ENCODE measurements at places on chromosomes 7 and 10. TPM values are rescaled to one million over a fixed set of nuclear protein-coding genes. Genes with fewer than 3 reads are reported as not detected.

- H3K36me3 ChIP-seq = peaks cover 68% of the 10 kb centered on the region
- no peak overlapping the region for H3K4me3 ChIP-seq
- no peak overlapping the region for H3K27ac ChIP-seq
- no peaks in the 10 kb centered on the region for H3K27me3 ChIP-seq
- peaks cover 10% of the 10 kb centered on the region for H3K4me1 ChIP-seq
These were observed 48.6 kb downstream of the MALSU1 start for GRCh38 chr7:23347682-23348180.

DNA sequence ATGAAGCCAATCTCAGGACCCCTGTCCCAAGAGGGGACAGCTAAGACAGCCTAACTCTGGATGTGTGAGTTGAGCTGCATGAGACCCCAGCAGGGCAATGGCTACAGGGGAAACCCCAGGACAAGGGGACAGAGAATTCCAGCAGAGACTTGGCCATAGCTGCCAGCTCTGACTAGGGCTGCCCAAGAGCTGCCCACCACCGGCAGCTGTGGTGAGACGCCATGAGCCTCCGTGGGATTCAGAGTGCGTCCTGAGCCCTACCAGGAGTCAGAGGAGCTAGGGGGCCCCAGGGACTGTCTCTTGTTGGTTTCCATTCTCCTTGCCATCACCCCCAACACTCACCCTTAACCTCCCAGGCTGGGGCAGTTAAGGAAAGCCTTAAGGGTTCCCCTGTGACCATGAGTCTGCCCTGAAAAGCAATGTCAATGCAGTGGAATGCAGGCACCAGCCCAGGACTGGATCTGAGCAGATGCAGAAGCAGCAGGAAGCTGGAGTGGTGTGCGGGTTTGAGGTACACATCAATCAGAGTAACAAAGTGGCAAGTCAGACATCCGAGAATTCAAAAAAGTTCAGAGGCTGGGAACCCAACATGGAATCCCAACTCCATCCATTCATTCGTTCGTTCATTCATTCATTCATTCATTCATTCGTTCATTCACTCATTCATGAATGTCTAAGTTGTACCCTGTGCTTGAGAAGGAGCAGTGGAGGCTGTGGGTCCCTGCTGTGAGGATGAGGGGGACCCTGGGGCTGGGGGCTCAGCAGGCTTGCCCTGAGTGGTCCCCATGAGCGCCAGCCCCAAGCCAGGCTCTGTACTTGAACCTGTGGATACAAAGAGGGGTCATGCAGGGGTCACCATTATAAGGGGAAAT is 52.9 kb downstream of the C10orf120 start:
- H3K27ac ChIP-seq = no peak overlapping the region
- H3K27me3 ChIP-seq = peaks cover 44% of the 10 kb centered on the region
- H3K36me3 ChIP-seq = no peaks in the 10 kb centered on the region
- no peak overlapping the region for H3K4me3 ChIP-seq
- peak; percentile 29 for DNase-seq

GRCh38 chr7:71871446-71871845 is 540.7 kb downstream of the CALN1 start:
- no peaks in the 10 kb centered on the region for H3K27me3 ChIP-seq
- no peak overlapping the region for H3K27ac ChIP-seq
- DNase-seq = peak; percentile 55
- H3K36me3 ChIP-seq = peaks cover 4% of the 10 kb centered on the region
- no peaks in the 10 kb centered on the region for H3K4me1 ChIP-seq
- H3K4me3 ChIP-seq = no peak overlapping the region

GRCh38 chr7:50682079-50682478 is 100.6 kb downstream of the GRB10 start:
- H3K27me3 ChIP-seq = no peaks in the 10 kb centered on the region
- H3K36me3 ChIP-seq = peaks cover 31% of the 10 kb centered on the region
- peaks cover 11% of the 10 kb centered on the region for H3K4me1 ChIP-seq
- no peak overlapping the region for H3K27ac ChIP-seq
- DNase-seq = no peak

DNA sequence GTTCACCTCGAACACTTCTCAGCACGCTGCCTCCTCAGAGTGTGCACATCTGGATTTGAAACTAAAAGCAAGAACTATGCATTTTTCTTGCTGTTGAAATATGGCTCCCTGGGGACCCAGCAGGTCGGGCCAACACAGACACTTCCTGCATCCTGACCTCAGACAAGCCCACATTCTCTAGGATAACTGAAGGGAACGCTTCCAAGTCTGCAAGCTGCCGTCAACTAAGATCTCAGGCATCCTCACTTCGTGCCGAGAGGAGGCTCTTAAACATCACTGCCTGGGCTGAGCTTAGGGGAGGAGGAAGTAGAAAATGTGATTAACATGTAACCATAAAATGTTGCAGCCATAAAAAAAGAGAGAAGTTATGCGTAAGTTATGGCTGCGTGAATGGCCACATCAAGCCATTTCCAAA is 65.5 kb downstream of the PYROXD2 start:
- H3K36me3 ChIP-seq = no peaks in the 10 kb centered on the region
- H3K27ac ChIP-seq = no peak overlapping the region
- no peak overlapping the region for H3K4me3 ChIP-seq
- H3K27me3 ChIP-seq = peaks cover 19% of the 10 kb centered on the region
- no peak for DNase-seq

- DNase-seq = no peak
- no peak overlapping the region for H3K4me3 ChIP-seq
- no peaks in the 10 kb centered on the region for H3K36me3 ChIP-seq
- no peaks in the 10 kb centered on the region for H3K4me1 ChIP-seq
- no peak overlapping the region for H3K27ac ChIP-seq
These were observed 68.1 kb upstream of the ANKRD30A start for GRCh38 chr10:37057261-37057660.

GRCh38 chr7:108097703-108098102 is 32.5 kb downstream of the LAMB4 start:
- no peak overlapping the region for H3K4me3 ChIP-seq
- peaks cover 15% of the 10 kb centered on the region for H3K4me1 ChIP-seq
- no peaks in the 10 kb centered on the region for H3K36me3 ChIP-seq
- DNase-seq = no peak
- no peaks in the 10 kb centered on the region for H3K27me3 ChIP-seq

GRCh38 chr7:117448655-117449054 is 21.4 kb upstream of the ASZ1 start:
- H3K27me3 ChIP-seq = no peaks in the 10 kb centered on the region
- H3K4me3 ChIP-seq = no peak overlapping the region
- DNase-seq = no peak
- no peaks in the 10 kb centered on the region for H3K4me1 ChIP-seq

DNA sequence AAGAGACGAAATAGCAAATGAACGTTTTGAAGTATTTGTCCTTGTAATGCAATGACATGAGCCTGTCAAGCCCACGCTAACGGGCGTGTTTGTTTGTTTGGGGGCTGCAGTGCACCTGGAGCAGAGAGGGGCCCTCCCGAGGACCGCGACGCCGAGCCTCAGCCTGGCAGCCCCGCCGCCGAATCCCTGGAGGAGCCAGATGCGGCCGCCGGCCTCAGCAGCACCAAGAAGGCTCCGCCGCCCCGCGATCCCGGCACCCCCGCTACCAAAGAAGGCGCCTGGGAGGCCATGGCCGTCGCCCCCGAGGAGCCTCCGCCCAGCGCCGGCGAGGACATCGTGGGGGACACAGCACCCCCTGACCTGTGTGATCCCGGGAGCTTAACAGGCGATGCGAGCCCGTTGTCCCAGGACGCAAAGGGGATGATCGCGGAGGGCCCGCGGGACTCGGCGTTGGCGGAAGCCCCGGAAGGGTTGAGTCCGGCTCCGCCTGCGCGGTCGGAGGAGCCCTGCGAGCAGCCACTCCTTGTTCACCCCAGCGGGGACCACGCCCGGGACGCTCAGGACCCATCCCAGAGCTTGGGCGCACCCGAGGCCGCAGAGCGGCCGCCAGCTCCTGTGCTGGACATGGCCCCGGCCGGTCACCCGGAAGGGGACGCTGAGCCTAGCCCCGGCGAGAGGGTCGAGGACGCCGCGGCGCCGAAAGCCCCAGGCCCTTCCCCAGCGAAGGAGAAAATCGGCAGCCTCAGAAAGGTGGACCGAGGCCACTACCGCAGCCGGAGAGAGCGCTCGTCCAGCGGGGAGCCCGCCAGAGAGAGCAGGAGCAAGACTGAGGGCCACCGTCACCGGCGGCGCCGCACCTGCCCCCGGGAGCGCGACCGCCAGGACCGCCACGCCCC is 118.5 kb downstream of the CYTH3 start:
- no peak overlapping the region for H3K4me3 ChIP-seq
- no peaks in the 10 kb centered on the region for H3K27me3 ChIP-seq
- no peak overlapping the region for H3K27ac ChIP-seq

DNA sequence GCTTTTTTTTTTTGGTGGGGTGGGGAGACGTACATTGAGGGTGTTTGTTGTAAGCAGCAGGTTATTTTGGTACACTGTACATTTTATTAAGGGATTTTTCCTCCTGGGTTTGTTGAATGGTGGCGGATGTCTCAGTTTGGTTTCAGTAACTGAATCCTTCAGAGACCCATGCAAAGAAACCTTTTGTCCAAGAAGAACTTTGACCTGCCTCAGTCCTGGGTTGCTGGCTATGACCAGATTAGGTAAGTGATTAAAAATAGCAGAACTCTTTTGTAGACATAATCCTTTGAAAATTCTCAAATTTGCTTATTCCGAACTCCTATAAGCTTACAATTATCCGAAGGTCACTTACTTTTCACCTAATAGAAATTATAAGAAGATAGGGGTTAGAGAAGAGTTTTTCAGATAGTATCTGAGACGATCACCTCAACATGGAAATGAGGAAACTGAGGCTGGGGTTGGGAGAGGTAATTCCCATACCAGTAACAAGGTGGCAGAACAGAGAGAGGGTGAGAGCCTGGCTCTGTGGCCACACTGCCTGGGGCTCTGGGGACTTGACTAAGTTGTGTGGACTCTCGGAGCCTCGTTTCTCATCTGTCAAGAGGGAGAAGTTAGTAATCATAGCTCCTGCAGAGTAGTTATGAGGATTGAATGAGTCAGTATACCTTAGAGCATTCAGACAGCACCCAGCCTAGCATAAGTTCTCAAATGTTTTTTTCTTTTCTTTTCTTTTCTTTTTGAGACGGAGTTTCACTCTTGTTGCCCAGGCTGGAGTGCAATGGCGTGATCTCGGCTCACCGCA is 87.4 kb downstream of the CCNY start:
- no peak overlapping the region for H3K27ac ChIP-seq
- no peak for DNase-seq
- no peaks in the 10 kb centered on the region for H3K27me3 ChIP-seq
- peaks cover 2% of the 10 kb centered on the region for H3K4me1 ChIP-seq
- no peak overlapping the region for H3K4me3 ChIP-seq

DNA sequence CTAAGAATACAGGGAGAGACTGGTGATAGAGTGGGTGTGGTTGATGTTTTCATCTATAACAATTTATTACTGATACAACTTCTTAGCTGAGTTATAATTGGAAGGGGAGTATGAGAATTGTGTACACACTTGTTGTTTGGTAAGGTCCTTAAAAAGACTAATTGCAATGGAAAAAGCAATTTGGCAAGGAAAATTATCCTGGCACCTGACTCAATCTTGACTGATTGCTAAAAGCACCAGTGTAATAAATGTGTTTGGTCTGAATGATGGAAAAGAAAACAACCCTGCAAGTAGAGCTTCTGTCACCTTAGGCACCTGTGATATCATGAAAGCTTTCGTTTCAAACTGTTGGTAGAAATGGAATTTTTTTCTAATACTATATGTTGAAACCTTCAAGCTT is 6.7 kb upstream of the GSDME start:
- no peak overlapping the region for H3K4me3 ChIP-seq
- no peak for DNase-seq
- H3K27ac ChIP-seq = no peak overlapping the region
- H3K27me3 ChIP-seq = peaks cover 13% of the 10 kb centered on the region

GRCh38 chr10:3040069-3040468 is 27.3 kb upstream of the PFKP start:
- no peaks in the 10 kb centered on the region for H3K4me1 ChIP-seq
- no peak overlapping the region for H3K4me3 ChIP-seq
- H3K27ac ChIP-seq = no peak overlapping the region
- no peak for DNase-seq

GRCh38 chr7:29272057-29272456 is 77.5 kb downstream of the CHN2 start:
- no peak overlapping the region for H3K4me3 ChIP-seq
- H3K36me3 ChIP-seq = no peaks in the 10 kb centered on the region
- peak; percentile 42 for DNase-seq
- no peaks in the 10 kb centered on the region for H3K27me3 ChIP-seq

- H3K27me3 ChIP-seq = peaks cover 37% of the 10 kb centered on the region
- no peaks in the 10 kb centered on the region for H3K36me3 ChIP-seq
- H3K27ac ChIP-seq = no peak overlapping the region
- DNase-seq = peak; percentile 88
- no peaks in the 10 kb centered on the region for H3K4me1 ChIP-seq
These were observed 57.1 kb upstream of the RHOBTB1 start for GRCh38 chr10:61000769-61001730.

GRCh38 chr10:33813871-33814270 is 479.4 kb upstream of the NRP1 start:
- DNase-seq = no peak
- no peaks in the 10 kb centered on the region for H3K27me3 ChIP-seq
- H3K36me3 ChIP-seq = no peaks in the 10 kb centered on the region
- no peak overlapping the region for H3K27ac ChIP-seq
- H3K4me1 ChIP-seq = no peaks in the 10 kb centered on the region

GRCh38 chr7:6160191-6160623 is 112.2 kb downstream of the CYTH3 start:
- no peak overlapping the region for H3K27ac ChIP-seq
- no peaks in the 10 kb centered on the region for H3K4me1 ChIP-seq
- no peaks in the 10 kb centered on the region for H3K27me3 ChIP-seq
- DNase-seq = peak; percentile 89

- no peak overlapping the region for H3K4me3 ChIP-seq
- H3K4me1 ChIP-seq = peaks cover 2% of the 10 kb centered on the region
- H3K36me3 ChIP-seq = no peaks in the 10 kb centered on the region
These were observed 62.0 kb downstream of the BBS9 start for GRCh38 chr7:33191340-33191739.

DNA sequence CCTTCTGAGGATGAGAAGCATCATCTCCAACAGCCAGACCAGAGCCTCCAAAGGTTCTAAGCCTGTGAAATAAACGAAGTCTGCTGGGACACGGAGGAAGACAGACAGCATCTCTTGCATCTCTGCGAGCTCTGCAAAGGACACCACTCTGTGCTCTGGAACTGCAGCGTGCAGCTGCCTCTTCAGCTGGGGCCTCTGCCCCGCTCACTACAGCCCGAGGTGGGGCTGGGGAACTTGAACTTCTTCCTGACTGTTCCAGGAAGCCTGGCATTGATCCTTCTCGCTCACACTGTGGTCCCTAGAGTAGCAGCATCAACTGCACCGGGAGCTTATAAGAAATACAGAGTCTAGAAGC is 163.3 kb downstream of the USP6NL start:
- no peaks in the 10 kb centered on the region for H3K4me1 ChIP-seq
- H3K27ac ChIP-seq = no peak overlapping the region
- no peaks in the 10 kb centered on the region for H3K27me3 ChIP-seq
- DNase-seq = no peak

GRCh38 chr10:69338547-69339450 is 60.5 kb downstream of the HK1 start:
- no peaks in the 10 kb centered on the region for H3K27me3 ChIP-seq
- H3K4me1 ChIP-seq = no peaks in the 10 kb centered on the region
- no peaks in the 10 kb centered on the region for H3K36me3 ChIP-seq

The CYCS gene
- total RNA-seq = 145 TPM

The CLDN3 gene
- total RNA-seq = 44.1 TPM

The SLC16A9 gene
- total RNA-seq = 19.3 TPM

The ASIC3 gene
- 2.2 TPM for total RNA-seq

The FAM180A gene
- not detected for total RNA-seq

The TMEM184A gene
- total RNA-seq = 5.7 TPM

The EPO gene
- 0.29 TPM for total RNA-seq

The GJD4 gene
- total RNA-seq = 0.29 TPM

The ARHGAP22 gene
- total RNA-seq = 7.7 TPM

The CLRN3 gene
- not detected for total RNA-seq

The PTN gene
- total RNA-seq = 7.1 TPM

The CDHR3 gene
- total RNA-seq = 16.1 TPM

The HTR7 gene
- total RNA-seq = 0.70 TPM

The FXYD4 gene
- total RNA-seq = 0.97 TPM
